Heart left ventricle (tissue), 16 donors: ENCODE measurements at places on chromosomes 5 and 9. TPM values are rescaled to one million over a fixed set of nuclear protein-coding genes. Genes with fewer than 3 reads are reported as not detected.

The FYB1 gene
- total RNA-seq = 2.0 TPM

DNA sequence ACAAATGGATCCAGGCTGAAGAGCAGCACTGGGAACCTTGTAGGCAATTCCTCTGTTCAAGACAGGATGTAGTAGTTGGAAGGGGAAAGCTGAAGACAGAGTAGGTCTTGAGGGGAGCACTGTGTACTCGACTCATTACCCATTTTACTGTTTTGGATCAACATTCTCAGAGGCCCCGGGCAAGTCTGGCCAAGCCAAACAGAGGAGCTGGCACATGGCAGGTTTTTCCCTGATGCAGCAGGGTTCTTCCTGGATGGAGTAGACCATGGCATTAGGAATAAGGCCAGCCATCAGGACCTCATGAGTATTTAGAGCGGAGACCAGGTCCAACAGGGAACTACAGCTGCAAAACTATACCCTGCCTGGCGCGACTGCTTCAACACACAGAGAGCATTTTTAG, 4.4 kb downstream of the SVEP1 start:
- peak overlapping the region; percentile 26 for H3K4me3 ChIP-seq
- no peak overlapping the region for H3K27ac ChIP-seq
- no peak for DNase-seq
- no peaks in the 10 kb centered on the region for H3K4me1 ChIP-seq
- no peaks in the 10 kb centered on the region for H3K36me3 ChIP-seq

- no peak for DNase-seq
- no peaks in the 10 kb centered on the region for H3K36me3 ChIP-seq
- no peak overlapping the region for H3K27ac ChIP-seq
- no peaks in the 10 kb centered on the region for H3K27me3 ChIP-seq
Observed at GRCh38 chr9:93911136-93911745, 43.9 kb downstream of the BARX1 start.

- H3K27me3 ChIP-seq = no peaks in the 10 kb centered on the region
- H3K36me3 ChIP-seq = no peaks in the 10 kb centered on the region
- DNase-seq = no peak
- H3K4me3 ChIP-seq = no peak overlapping the region
- no peak overlapping the region for H3K27ac ChIP-seq
Observed at GRCh38 chr5:50687548-50687947, 21.1 kb downstream of the PARP8 start.

GRCh38 chr9:134463280-134463679, 137.0 kb downstream of the RXRA start:
- H3K27ac ChIP-seq = no peak overlapping the region
- H3K36me3 ChIP-seq = no peaks in the 10 kb centered on the region
- no peak for DNase-seq
- H3K27me3 ChIP-seq = peaks cover 5% of the 10 kb centered on the region

- no peak overlapping the region for H3K27ac ChIP-seq
- H3K27me3 ChIP-seq = no peaks in the 10 kb centered on the region
- DNase-seq = peak; percentile 67
Observed at GRCh38 chr9:133673258-133673655, 37.1 kb downstream of the DBH start.

DNA sequence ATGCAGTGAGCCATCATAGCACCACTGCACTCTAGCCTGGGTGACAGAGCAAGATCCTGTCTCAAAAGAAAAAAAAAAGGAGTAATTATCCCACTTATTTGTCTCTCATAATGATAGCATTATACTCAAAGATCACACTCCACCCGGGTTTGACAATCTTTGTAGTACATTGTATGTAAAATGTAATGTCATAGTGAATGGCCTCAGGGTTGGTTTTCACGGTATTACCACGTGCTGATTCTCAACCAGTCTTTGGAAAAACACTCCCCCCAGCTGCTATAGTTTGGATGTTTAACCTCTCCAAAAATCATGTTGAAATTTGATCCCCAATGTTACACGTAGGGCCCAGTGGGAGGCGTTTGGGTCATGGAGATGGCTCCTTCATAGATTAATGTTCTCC, 402.4 kb upstream of the GRAMD2B start:
- no peak overlapping the region for H3K27ac ChIP-seq
- H3K4me1 ChIP-seq = peaks cover 6% of the 10 kb centered on the region
- H3K36me3 ChIP-seq = no peaks in the 10 kb centered on the region
- no peak overlapping the region for H3K4me3 ChIP-seq

- no peak overlapping the region for H3K4me3 ChIP-seq
- H3K27ac ChIP-seq = no peak overlapping the region
- H3K4me1 ChIP-seq = no peaks in the 10 kb centered on the region
- H3K27me3 ChIP-seq = no peaks in the 10 kb centered on the region
- H3K36me3 ChIP-seq = no peaks in the 10 kb centered on the region
- no peak for DNase-seq
Observed at GRCh38 chr5:169149317-169149716, 151.6 kb downstream of the SLIT3 start.

DNA sequence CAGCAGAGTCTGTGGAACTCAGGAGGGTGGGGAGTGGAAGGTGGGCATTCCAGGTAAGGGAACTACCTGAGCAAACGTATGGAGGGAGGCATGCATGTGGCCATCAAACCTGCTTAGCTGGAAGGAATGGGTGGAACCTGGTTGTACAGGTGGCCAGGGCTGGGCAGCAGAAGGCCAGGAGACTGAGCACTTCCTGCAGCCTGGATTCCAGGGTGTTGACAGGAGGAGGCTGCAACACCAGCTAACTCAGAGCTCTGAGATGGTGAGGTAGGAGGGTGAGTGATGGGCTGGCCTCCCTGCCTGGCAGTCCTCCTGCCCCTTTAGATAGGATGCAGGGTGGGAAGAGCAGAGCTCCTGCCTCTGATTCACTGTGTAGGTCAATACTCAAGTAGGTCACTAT, 92.5 kb upstream of the CPEB4 start:
- H3K4me3 ChIP-seq = no peak overlapping the region
- no peak overlapping the region for H3K27ac ChIP-seq
- H3K27me3 ChIP-seq = no peaks in the 10 kb centered on the region
- DNase-seq = no peak
